NT2/D1 (cell line): ENCODE measurements at places on chromosomes 11 and 22.

GRCh38 chr22:37734964-37735451, 38.2 kb downstream of the TRIOBP start:
- no peak for DNase-seq

GRCh38 chr22:24466716-24467328, 28.3 kb upstream of the UPB1 start:
- peak; percentile 32 for DNase-seq

DNA sequence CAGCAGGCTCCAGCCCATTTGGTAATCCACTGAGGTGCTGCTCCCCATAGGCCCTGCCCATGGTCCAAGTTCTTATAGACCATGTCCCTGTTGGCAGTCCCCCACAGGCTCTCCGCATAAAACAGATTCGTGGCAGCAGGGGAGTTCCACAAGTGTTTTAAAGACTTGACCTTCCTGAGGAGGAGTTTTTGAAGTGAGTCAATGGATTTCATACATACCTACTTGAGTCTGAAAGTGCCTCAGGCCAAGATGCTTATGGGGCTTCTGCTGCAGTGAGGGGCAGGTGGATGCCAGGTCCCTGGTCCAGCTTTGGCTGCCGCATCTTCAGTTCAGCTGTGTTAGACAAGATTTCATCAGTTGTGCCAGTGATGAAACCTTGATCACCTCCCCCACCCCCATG, 43.3 kb downstream of the CABIN1 start:
- no peak for DNase-seq

DNA sequence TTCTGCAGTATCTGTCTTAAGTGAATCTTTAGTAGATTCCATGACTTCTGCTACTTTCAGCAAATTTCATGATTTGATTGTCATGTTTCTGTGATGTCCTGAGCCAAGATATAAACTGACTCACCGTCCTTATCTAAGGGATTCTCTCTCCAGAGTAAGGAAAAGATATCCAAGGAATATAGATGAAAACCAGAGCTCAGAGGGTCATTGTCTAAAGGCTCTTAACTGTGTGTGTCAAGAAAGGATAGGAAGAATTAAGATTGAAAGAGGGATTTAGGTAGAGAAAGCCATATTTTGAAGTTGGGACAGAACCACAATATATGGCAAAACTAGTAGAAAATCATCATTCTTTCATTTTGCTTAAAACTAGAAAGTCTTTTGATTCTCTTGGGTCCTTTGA, 50.7 kb downstream of the PPME1 start:
- no peak for DNase-seq

DNA sequence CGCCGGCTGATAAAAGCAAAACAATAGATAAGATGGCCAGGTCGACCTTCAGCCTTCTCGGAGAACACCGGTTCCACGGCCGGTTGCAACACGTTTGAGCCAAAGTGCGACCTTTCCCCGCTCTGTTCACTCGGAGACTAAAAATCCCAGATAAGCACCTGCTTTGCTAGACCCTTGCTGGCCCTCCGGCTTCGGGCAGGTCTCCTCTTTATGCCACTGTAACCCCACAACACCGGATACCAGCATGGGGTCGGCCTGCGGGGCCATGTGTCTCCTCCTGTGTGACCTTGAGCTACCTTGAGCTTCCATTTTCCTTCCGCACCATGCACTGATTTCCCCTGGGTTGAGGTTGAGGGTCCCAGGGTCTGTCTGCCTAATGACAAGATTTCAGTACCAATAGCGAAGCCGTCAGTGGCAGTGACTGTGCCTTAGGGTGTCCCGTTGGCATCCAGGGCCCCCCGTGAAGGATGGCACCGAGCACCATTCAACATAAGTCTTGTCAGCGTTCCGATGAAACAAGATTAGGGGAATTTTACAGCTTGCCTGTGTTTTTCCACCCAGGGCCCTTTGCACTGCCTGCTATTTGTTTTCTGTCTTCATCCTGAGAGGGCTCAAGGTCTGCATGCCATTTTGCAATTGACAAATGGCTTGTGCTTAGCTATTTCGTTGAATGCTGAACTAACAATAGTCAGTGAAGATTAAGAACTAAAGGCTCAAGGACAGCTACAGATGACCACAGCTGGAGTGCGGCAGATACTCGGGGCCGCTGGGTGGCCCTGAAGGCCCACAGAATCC, 118.6 kb downstream of the KCNQ1 start:
- DNase-seq: no peak

- no peak for DNase-seq
Measured at GRCh38 chr11:26470992-26471391, 101.1 kb downstream of the MUC15 start.

DNA sequence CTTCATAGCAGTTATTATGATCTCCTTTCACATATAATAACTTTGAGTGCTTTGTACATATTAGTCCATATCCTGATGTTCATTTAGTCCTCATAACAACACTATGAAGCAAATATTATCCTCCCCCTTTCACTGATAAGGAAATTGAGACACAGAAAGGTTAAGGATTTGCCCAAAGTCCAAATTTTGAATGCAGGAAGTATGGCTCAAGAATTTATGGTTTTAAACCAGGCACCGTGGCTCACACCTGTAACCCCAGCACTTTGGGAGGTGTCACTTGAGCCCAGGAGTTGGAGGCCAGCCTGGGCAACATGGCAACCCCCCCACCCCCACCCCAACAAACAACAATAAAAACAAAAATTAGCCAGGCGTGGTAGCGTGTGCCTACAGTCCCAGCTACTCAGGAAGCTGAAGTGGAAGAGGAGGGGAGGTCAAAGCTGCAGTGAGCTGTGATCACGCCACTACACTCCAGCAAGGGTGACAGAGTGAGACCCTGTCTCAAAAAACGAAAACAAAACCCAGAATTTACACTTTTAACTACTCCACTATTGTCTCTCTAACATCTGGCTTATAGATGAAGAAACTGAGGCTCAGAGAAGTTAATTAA, 8.6 kb downstream of the CCDC34 start:
- no peak for DNase-seq

GRCh38 chr22:20967697-20968211, 699 bp downstream of the AIFM3 start:
- no peak for DNase-seq

- DNase-seq: no peak
Measured at GRCh38 chr22:27588915-27589314, 212.6 kb downstream of the MN1 start.

- peak; percentile 67 for DNase-seq
Measured at GRCh38 chr11:13955971-13956421, 6.5 kb upstream of the SPON1 start.

- no peak for DNase-seq
Measured at GRCh38 chr11:126352934-126353801, 2.3 kb upstream of the ST3GAL4 start.

GRCh38 chr11:128512474-128512996, 74.8 kb downstream of the ETS1 start:
- no peak for DNase-seq

- DNase-seq: no peak
Measured at GRCh38 chr11:92284558-92284957, 59.9 kb downstream of the FAT3 start.

DNA sequence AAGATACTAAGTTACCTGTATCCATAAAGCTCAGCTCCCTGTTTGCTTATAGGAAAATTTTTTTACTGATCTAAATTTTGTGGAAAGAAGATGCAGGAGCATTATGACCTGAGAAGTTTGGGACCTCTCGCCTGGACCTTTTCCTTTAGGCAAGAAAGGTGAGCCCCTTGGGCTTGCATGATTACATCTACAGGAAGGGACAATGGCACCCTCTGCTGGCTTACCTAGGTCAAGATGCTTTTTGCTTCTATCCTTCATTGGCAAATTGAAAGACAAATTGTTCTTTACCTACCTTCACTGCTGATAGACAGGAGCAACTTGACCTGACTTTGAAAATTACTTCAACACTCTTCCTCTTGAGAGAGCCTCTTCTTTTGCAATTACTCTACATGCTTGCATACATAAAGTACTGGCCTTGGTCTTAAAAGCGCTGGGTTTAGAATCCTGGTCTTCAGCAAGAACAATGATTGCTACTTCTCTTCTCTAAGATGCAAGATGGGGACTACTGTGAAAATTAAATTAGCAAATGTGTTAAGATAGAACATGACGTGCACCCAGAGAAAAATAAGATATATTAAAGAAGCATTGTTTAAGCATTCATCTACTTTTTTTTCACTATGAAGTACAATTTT, 147.2 kb downstream of the TRPC6 start:
- DNase-seq: peak; percentile 69

- DNase-seq: no peak
Measured at GRCh38 chr11:108508653-108509593, 10.7 kb upstream of the POGLUT3 start.

DNA sequence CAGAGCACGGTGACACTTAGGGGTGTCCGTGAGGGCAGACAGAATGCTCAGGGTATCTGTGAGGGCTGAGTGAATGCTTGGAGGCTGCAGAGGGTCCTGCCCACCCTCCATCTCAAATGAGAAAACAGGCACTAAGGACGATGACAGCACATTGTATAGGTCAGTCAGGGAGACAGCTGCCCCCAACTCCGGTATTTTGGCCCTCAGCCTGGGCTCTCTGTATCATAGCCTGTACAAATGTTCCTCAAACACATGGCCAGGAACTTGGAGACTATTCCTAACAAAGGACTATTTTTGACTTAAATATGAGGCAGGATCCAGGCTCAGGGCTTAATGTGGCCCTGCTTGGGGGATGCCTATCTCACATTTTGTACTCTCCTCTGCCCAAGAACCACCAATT, 145.4 kb downstream of the OPCML start:
- no peak for DNase-seq

GRCh38 chr22:37146051-37146385, 3.7 kb downstream of the IL2RB start:
- DNase-seq: no peak

- no peak for DNase-seq
Measured at GRCh38 chr11:106601684-106602297, 416.5 kb downstream of the GUCY1A2 start.

DNA sequence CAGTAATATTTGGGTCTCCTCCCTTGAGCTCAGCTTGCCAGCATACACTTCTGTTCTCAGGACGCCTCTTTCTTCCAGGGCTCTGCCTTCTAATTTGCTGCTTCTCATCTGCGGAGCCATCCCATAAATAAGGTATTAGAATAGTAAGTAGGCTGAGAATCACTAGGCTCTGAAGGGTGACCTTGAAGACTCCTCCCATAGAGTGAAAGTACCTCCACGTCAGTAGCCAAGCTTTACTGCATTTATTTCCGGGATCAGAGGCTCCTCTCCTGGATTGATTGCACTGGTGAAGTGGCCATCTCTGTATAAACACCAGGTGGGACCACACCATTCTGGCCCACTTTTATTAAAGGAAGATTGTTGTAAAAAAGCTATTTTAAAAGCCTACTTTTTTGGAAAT, 315.5 kb downstream of the FAT3 start:
- DNase-seq: no peak

- no peak for DNase-seq
Measured at GRCh38 chr11:125084761-125085231, 21.7 kb downstream of the SLC37A2 start.

GRCh38 chr11:117535850-117536411, 208.3 kb downstream of the CEP164 start:
- DNase-seq: no peak

GRCh38 chr11:1308743-1309497, 512 bp downstream of the TOLLIP start:
- no peak for DNase-seq

DNA sequence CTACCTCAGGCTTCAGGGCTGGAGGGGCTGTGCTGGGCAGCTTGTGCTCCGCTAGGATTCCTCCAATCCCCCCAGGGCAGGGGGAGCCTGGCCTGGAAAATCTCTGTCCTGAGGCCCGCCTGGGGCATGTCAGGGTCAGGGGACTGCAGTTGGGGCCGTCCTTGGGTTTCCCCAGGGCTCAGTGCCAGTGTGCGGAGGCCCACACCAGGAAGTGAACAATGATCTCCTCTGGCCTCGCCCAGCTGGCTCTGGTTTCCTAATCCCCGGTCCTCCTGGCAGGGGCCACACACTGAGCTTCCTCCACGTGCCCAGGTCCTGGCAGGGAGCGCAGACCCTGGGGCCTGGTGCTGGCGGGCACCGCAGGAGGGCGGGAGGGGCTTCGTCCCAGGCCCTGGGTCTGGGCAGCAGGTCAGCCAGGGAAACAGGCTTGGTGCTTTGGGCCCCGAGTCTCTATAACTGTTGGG, 1.4 kb upstream of the MUC2 start:
- DNase-seq: no peak

DNA sequence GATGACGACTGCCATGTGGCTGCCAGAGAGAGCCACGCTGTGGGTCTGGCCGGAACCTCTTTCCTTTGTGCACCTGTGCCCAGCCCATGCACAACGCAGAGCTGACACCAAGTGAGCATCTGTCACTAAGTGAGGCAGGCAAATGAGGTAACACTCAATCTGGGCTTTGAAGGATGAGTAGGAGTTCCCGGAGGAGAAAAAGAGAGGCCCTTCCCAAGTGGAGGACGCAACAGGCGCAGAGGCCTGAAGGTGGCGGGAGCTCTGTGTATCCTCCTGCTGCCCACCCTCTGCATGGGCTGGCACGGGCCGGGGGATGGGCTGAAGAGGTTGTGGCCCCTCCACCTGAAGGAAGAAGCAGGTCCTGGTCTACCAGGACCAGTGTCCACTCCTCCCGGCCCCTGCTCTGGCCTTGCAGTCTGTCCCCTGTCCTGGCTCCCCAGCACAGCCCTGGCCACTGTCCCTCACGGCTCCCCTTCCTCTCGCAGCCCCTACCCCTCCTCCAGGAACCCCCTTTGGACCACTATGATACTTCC, 23.4 kb upstream of the PPARA start:
- DNase-seq: no peak

GRCh38 chr11:121889186-121889585, 226.8 kb downstream of the BLID start:
- no peak for DNase-seq

DNA sequence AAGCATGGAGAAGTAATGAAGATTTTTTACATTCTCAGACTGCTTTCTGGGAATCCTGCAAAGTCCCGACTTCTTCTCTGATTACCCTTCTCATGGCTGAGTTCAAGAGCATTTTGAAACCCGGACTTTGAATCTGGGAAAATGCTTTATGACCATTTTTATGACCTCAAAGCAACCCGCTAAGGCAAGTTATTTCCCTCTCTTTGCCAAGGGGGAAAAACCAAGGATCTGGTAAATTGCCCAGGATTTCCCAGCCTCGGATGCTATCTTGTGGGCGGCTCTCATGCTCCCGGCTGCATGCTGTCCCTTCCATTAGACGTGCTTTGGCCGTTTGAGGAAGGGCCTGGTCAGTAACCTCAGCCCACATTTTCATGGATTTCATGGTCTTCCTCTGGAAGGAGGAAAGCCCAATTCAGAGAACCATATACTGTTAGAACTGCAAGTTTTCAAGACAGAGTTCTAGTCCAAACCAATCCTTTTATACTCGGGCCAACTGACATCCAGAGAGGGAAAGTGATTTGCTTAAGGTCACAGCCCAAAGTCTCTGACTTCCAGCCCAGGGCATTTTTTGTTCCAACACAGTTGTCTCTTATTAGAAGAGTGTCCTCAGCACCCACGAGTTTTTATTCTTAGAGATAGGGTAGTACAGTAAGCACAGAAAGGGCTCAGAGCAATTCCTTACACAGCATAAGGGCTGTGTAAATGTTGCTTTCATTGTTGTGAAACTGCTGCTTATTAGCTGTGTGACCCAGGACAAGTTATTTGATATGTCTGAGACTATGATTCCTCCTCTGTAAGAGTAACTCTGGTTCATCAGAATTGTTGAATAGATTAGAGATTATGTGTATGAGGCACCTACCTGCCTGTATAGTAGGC, 77.4 kb downstream of the NAV2 start:
- DNase-seq: no peak
